KG1 (cell line): ENCODE measurements at places on chromosomes 2 and 18.
A peak's percentile ranks its signal among the peaks of the same experiment; 100 is the strongest.

- no peak for DNase-seq
Observed at GRCh38 chr18:13660510-13660909, 65.8 kb downstream of the FAM210A start.

- no peak for DNase-seq
Observed at GRCh38 chr18:13268158-13269012, 49.8 kb downstream of the LDLRAD4 start.

- no peak for DNase-seq
Observed at GRCh38 chr2:225019105-225019504, 23.2 kb downstream of the DOCK10 start.

GRCh38 chr2:181317511-181317910, 139.7 kb upstream of the ITGA4 start:
- no peak for DNase-seq

DNA sequence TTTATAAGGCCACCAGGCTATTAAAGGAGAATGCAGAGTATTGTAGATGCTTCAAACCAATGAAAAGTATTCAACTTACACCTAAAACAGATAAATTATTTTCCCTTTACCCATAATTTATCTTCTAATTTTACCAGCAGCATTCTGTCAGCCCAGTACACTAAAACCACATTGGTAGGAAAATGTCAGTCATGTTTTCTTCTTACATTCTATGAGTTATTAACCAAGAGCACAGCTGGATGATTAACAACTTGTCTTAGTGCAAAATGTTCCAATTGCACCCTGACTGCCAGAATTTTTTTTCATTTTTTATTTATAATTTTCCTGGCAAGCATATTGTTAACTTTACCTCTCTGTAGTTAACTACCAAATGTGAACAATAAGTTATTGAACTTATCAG, 79.0 kb upstream of the WDR75 start:
- no peak for DNase-seq

GRCh38 chr2:223050900-223051504, 988 bp upstream of the KCNE4 start:
- no peak for DNase-seq

DNA sequence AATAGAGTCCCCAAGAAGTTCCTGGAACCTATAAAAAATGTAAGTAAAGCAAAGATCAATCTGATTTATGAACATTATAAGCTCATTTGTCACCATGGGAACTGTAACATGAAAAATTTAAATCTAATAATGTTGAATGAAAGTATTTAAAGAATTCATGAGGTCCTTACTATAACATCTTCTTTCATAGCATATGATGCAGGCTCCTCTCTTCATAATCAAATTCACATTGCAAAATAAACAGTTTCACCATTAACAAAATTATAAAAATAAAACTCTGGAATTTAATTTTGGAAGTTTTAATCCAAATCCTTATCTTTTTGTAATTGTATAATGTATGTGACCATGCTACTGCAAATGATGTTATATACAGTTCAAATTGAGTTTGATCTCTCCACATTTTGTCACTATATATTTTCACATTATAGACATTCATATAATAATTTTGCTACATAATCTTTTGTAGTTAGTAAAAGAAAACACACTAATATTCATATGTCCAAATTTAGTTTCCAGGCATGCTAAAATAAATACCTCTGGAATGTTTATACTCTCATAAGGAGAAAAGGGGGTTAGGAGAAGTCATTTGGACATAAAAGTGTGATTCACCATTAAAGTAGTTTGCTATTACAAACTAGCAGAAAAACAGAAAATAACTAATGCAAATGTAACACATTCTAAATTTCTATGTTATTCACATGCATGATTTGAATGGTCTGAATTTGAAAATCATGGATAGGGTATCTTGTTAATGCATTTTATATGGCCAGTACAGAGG, 954.1 kb downstream of the DSC3 start:
- no peak for DNase-seq

DNA sequence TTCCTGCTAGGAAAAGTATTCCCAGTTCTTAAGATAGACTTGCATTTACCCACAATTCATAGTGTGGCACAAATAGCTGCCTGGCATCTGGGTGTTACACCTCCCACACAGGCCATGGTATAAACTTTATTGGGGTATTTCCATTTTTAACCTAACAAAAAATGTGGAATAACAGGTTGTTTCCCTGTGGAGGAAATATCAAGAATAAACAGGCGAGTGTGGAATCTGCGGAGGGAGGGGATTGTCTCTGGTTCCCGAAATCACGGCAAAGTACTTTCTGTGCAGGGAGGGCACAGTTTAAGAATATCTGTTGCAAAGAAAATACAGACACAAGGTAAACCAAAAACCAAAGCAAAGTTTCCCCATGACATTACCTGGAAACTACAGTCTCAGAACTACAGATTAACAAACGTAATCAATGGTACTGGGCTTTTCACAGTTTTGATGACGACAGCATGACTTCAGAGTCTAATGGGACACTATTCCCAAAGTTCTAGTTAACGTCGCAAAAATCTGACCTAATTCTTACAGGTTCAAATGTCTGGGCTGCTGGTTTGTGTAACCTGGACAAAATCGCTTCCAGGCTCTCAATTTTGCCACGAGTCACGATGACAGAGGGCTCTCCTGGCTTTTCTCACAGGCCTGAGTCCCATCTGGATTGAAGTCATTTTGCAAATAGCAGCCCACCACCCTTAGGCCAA, 1.4 kb downstream of the STARD7 start:
- no peak for DNase-seq

DNA sequence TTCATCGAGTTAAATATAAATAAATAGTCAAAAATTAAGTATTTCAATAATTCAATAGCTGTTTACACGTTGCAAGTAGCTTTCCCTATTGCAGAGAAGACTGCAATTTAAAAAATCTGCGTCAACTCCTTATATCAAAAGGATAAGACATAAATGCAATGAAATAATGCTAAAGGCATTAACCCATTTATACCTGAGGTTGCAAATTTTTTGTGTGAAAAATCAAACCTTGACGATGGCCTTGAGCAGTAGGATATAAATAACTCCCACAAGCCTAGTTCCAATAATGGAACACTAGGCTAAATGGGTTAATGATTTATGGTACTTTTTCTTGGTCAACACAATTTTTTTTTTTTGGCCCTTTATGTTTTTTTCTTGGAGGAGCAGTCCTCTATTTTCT, 76.4 kb upstream of the CDKL4 start:
- DNase-seq: no peak

DNA sequence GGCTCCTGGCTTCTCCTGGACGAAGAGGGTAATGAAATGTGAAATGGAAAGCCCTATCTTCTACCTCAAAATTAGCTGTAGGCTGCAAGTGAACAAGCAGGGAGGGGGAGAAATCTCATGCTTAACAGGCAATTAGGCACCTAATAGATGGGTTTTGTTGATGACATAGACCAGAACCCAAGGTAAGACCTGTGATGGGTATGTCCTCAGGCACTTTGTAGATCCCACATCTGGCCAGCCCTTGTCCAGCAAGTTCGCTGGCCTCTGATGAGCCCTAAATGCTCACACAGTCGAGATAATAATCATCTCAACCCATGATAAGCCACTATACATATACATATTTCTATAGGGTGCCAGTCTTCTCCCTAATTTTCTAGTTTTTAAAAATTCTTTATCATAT, 82.6 kb downstream of the MARCO start:
- DNase-seq: no peak

- no peak for DNase-seq
Observed at GRCh38 chr2:46144133-46144800, 152.9 kb upstream of the EPAS1 start.

GRCh38 chr18:29181151-29181901, 1004.4 kb upstream of the CDH2 start:
- no peak for DNase-seq

DNA sequence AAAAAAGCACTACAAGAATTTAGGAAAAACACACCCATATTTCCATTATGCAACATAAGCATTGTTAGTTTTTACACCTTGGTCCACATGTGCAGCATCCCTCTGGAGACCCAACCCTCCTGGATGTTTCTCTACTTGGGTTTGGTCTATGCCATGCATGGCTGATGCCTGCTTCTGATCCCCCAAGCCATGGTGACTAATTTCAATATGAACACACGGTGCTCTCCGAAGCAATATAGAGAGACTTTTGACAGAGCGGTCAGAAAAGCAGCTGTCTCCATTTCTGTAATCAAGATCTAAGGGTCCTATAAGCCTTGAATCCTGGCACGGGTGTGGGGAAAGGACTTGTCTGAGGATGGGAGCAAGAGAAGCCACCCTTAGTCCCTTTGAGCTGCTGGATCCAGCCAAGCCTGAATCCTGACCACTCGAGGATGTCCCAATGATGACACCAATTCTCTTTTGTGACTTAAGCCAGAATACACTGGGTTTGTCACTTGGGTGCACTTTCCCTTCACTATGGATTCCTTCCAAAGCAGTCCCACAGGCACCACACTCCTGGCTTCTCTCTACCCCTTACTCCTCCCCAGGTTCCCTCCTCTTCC, 91.5 kb downstream of the ACTR2 start:
- DNase-seq: no peak

DNA sequence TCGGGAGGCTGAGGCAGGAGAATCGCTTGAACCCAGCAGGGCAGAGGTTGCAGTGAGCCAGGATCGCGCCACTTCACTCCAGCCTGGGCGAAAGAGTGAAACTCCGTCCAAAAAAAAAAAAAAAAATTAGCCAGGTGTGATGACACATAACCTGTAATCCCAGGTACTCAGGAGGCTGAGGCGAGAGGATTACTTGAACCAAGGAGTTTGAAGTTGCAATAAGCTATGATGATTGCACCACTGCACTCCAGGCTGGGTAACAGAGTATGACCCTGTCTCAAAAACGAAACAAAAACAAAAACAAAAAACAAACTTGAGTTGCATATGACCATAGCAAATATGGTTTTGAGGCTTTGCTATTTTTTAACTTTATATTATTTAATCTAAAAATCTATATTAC, 25.8 kb downstream of the SANBR start:
- DNase-seq: no peak

- DNase-seq: no peak
Observed at GRCh38 chr2:210309548-210310233, 5.3 kb downstream of the MYL1 start.

- no peak for DNase-seq
Observed at GRCh38 chr2:168286535-168286934, 39.1 kb upstream of the STK39 start.

DNA sequence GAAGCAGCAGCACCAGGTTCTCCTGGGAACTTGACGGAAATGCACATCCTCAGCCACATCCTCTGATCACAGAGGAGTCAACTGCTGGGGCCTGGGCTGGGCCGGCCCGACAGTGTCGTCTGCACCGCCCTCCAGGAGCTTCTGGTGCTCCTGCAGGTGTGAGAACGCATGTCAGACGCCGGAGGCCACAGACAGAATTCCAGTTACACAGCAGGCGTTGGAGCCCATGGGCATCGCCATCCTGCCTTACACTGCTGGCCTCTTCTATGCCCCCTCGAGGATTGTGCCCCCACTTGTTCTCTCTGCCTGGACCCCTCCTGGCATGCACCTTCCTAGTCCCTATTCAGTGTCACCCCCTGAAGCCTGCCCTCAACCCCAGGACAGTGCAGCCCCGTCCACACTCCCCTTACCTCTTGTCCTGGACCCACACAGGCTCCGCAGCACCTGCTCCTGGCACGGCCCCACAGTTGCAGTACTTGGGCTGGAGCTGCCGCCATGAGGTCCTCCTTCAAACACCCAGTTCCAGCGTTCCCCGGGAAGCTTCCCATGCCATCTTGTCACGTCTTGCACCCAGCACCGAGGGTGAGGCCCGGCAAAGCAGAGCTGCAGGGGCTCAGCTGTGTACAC, 37.5 kb downstream of the ADI1 start:
- DNase-seq: no peak

- peak; percentile 40 for DNase-seq
Observed at GRCh38 chr2:108594982-108595464, 60.8 kb downstream of the LIMS1 start.

DNA sequence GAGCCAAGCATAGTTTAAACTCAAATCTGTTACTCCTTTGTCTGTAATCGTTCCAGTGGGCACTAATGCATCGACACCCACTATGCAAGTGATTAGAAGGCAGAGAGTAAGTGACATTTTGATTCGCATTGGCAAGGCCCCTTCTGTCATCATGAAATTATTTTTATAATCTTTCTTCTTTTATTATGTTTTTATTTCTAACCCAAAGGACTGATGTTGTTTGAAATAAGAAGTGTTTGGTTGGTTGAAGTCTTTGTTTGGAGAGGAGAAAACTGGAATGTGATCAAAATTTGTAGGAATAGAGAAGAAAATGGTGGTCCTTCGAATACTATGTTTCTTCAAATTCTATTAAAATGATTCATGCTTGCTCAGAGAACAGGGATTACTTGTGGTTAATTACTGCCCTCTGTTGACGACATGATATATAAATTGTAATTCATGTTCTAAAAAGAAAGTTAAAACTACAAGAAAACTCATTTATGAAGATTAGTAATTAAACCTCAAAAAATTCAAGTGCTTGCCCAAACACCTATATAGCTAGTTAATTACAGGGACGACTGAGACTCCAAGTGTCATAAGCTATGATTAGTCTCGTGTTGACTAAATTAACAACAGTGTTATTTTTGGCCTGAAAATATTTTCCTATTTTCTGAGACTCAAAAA, 26.4 kb upstream of the TFPI start:
- peak; percentile 48 for DNase-seq
